ENCODE measurements at places on chromosomes 5 and 9. TPM values are rescaled to one million over a fixed set of nuclear protein-coding genes. Genes with fewer than 3 reads are reported as not detected.

GRCh38 chr5:7668161-7668560 is 182.8 kb downstream of the CFAP90 start:
- H3K27ac ChIP-seq, result no peak overlapping the region
- no peaks in the 10 kb centered on the region for H3K27me3 ChIP-seq
- H3K4me3 ChIP-seq, result no peak overlapping the region
- no peaks in the 10 kb centered on the region for H3K36me3 ChIP-seq

DNA sequence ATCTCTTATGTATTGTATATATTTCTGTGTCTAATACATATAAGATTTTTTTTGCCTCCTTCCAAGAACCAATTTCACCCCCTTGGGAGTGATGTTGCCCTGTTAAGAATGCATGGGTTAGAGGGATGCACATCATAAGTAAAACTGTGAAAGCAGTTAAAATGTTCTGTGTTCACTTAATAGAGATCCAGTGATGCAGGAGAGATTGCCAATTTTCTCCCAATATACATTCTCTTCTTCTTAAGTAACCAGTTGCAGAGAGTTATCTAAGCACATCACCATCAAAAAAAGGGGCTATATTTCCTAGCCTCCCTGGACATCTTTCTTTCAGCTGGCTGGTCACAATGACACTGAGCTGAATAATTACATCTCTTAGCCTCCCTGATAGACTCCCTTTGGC is 307.0 kb downstream of the OSTF1 start:
- no peaks in the 10 kb centered on the region for H3K27me3 ChIP-seq
- no peak overlapping the region for H3K27ac ChIP-seq
- no peaks in the 10 kb centered on the region for H3K36me3 ChIP-seq
- DNase-seq, result no peak
- no peak overlapping the region for H3K4me3 ChIP-seq

GRCh38 chr9:118444403-118444802 is 740.2 kb downstream of the TLR4 start:
- no peak for DNase-seq
- no peaks in the 10 kb centered on the region for H3K36me3 ChIP-seq
- H3K4me3 ChIP-seq, result no peak overlapping the region
- H3K27ac ChIP-seq, result no peak overlapping the region

DNA sequence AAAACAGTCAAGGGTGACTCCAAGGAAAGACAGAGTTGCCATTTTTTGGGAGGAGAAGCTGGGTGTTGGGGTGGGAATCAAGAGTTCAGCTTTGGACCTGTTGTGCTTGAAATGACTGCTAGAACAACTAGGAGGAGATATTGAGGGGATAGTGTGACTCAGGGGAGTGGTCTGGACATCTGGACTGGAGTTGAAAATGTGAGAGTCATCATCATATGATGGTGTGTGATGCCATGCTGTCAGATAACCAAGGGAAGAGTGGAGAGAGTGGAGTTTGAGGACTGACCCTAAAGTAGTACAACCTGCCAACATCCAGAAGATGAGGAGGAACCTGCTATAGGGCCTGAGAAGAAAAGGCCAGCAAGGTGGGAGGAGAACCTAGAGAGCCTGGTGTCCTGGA is 199.7 kb downstream of the ARHGEF28 start:
- H3K36me3 ChIP-seq, result no peaks in the 10 kb centered on the region
- H3K4me3 ChIP-seq, result no peak overlapping the region
- H3K4me1 ChIP-seq, result no peaks in the 10 kb centered on the region
- no peaks in the 10 kb centered on the region for H3K27me3 ChIP-seq
- H3K27ac ChIP-seq, result no peak overlapping the region

- peaks cover 44% of the 10 kb centered on the region for H3K4me1 ChIP-seq
- H3K36me3 ChIP-seq, result peaks cover 11% of the 10 kb centered on the region
- H3K27ac ChIP-seq, result peak overlapping the region; percentile 48
- peak overlapping the region; percentile 66 for H3K4me3 ChIP-seq
- no peak for DNase-seq
Measured at GRCh38 chr9:121700165-121700831, 48.9 kb downstream of the DAB2IP start.

WDR70 gene
- 38.5 TPM for total RNA-seq

GRCh38 chr9:95778957-95779356 is 96.5 kb upstream of the ERCC6L2 start:
- no peak for DNase-seq
- H3K4me3 ChIP-seq, result no peak overlapping the region
- H3K36me3 ChIP-seq, result no peaks in the 10 kb centered on the region
- no peaks in the 10 kb centered on the region for H3K4me1 ChIP-seq
- no peak overlapping the region for H3K27ac ChIP-seq
- H3K27me3 ChIP-seq, result no peaks in the 10 kb centered on the region

UBE2R2 gene
- total RNA-seq, result 27.4 TPM

GRCh38 chr9:5832071-5832537 is 813 bp downstream of the ERMP1 start:
- peaks cover 12% of the 10 kb centered on the region for H3K4me1 ChIP-seq
- H3K27ac ChIP-seq, result no peak overlapping the region
- H3K36me3 ChIP-seq, result no peaks in the 10 kb centered on the region

DNA sequence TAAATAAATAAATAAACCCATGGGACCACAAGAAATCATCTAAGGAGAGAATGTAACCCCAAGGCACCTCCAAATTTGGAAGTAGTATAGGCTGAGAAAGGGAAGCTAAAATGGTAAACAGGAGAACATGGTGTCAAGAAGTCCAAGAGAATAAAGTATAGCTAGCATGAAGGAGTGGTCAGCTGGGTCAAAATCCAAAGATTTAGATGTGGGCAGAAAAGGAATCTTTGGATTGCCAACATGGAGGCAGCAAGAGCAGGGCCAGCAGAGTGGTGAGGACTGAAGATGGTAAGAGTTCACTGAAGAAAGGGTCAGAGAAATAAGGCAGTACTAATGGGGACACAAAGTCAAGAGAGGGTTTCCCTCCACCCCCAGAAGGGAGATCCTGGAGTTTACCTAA is 53.0 kb downstream of the TSSK1B start:
- no peaks in the 10 kb centered on the region for H3K4me1 ChIP-seq
- no peak overlapping the region for H3K4me3 ChIP-seq
- DNase-seq, result no peak

- H3K36me3 ChIP-seq, result no peaks in the 10 kb centered on the region
- peak within 1 kb of the TSS; percentile 25 for H3K27ac ChIP-seq
- DNase-seq, result no peak
- H3K27me3 ChIP-seq, result no peaks in the 10 kb centered on the region
- peak within 1 kb of the TSS; percentile 16 for H3K4me3 ChIP-seq
Measured at GRCh38 chr5:127649018-127649439, at the start of gene CTXN3. Gene CTXN3, plus strand, starts transcription at chr5:127649082. Its CDS starts 8,440 bp downstream, at chr5:127657522.

DNA sequence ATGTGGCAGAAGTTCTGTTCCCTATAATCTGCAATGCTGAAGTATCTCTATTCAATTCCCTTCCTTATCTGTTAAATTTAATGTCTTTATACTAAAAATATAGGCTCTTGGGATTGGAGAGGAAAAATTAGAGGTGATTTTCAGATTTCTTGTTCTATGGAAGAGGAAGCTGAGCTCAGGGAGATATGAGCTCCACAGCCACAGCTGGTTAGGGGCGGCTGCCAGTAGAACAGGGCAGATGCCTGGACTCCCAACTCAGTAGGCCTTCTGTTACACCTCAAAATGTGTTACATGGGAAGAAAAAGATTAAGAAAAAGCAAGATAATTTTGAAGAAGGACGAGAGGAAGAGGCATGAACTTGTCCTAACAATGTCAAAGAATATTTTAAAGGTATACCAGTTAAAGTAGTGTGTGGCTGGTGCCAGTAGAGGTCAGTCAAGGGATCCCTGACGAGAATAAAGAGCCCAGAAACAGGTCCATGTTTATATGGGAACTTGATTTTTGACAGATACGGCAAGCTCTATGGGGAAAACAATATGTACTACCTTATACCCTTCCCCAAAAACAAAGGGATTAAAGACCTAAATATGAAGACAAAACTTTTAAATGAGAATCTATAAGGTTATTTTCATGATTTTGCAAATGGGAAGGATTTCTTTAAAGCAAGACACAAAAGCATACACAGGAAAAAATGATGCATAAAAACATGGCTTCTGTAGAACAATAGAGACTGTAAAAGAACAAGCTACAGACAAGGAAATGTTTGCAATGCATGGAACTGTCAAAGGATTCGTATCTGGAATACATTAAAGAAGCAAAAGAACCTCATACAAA is 28.7 kb downstream of the DNAJC21 start:
- peaks cover 2% of the 10 kb centered on the region for H3K36me3 ChIP-seq
- no peaks in the 10 kb centered on the region for H3K27me3 ChIP-seq
- DNase-seq, result peak; percentile 1
- no peak overlapping the region for H3K27ac ChIP-seq
- no peaks in the 10 kb centered on the region for H3K4me1 ChIP-seq

GRCh38 chr5:110899566-110900412 is 161.0 kb downstream of the SLC25A46 start:
- DNase-seq, result no peak
- no peaks in the 10 kb centered on the region for H3K4me1 ChIP-seq
- no peak overlapping the region for H3K27ac ChIP-seq
- H3K36me3 ChIP-seq, result no peaks in the 10 kb centered on the region

RASGRF2 gene
- total RNA-seq, result 17.1 TPM

DNA sequence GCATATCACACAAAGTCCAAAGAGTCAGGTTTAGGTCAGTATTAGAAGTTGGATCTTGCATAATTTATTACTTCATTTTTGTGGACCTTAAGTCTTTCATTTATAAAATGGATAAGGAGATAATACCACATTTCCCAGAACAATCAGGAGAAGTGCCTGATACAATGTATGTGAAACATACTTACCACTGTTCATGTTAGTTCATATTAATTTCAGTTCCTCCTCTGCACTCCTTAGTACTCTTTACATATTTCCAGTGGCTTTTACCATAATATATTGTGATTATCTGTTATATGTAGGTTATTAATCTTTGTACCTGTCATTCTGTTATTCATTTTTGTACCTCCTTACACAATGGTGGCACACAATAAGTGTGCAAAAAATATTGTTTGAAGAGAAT is 214.4 kb downstream of the ARL15 start:
- no peaks in the 10 kb centered on the region for H3K36me3 ChIP-seq
- H3K4me3 ChIP-seq, result no peak overlapping the region
- no peak for DNase-seq
- H3K4me1 ChIP-seq, result no peaks in the 10 kb centered on the region
- no peaks in the 10 kb centered on the region for H3K27me3 ChIP-seq

GRCh38 chr5:73344835-73345234 is 103.7 kb downstream of the FOXD1 start:
- no peak overlapping the region for H3K27ac ChIP-seq
- H3K4me1 ChIP-seq, result no peaks in the 10 kb centered on the region
- H3K27me3 ChIP-seq, result peaks cover 2% of the 10 kb centered on the region

OR1J2 gene
- total RNA-seq, result not detected

DNA sequence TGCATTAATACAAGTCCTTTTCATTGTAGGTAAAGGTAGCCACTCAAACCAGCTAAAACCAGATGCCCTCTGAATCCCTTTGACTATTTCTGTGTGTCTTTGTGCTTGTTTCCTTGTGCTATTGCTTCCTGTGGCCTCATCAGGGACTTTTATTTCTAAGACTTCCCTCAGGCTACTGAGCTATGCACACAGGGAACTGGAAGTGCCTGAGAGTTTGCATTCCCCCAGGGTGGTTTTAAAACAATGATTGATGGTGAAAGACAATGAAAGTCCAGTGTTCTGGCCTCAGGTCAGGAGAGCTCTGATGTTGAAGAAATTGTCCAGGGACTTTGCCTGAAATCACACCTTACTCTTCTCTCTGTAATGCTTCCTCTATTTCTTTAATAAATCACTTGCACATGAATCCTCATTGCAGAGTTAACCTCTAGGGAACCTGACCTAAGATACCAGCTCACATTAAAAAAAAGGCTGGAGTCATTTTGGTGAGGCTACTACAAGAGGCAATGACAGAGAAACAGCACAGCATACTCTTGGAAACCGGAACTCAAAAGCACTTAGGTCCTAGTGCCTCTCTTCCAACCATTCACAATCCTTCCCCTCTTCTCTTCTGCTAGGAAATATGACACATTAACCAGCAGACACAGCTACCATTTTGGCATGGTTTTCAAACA is 158.1 kb upstream of the NREP start:
- H3K27me3 ChIP-seq, result no peaks in the 10 kb centered on the region
- no peak overlapping the region for H3K4me3 ChIP-seq
- no peak for DNase-seq
- H3K36me3 ChIP-seq, result no peaks in the 10 kb centered on the region
- H3K4me1 ChIP-seq, result no peaks in the 10 kb centered on the region

- no peaks in the 10 kb centered on the region for H3K36me3 ChIP-seq
- DNase-seq, result no peak
- H3K27me3 ChIP-seq, result no peaks in the 10 kb centered on the region
- H3K4me1 ChIP-seq, result no peaks in the 10 kb centered on the region
Measured at GRCh38 chr5:152309926-152310450, 95.1 kb downstream of the NMUR2 start.

LCN1 gene
- not detected for total RNA-seq

All from spinal cord (tissue), 10 donors.